GM18507 (cell line): ENCODE measurements at places on chromosomes 16 and 17.

DNA sequence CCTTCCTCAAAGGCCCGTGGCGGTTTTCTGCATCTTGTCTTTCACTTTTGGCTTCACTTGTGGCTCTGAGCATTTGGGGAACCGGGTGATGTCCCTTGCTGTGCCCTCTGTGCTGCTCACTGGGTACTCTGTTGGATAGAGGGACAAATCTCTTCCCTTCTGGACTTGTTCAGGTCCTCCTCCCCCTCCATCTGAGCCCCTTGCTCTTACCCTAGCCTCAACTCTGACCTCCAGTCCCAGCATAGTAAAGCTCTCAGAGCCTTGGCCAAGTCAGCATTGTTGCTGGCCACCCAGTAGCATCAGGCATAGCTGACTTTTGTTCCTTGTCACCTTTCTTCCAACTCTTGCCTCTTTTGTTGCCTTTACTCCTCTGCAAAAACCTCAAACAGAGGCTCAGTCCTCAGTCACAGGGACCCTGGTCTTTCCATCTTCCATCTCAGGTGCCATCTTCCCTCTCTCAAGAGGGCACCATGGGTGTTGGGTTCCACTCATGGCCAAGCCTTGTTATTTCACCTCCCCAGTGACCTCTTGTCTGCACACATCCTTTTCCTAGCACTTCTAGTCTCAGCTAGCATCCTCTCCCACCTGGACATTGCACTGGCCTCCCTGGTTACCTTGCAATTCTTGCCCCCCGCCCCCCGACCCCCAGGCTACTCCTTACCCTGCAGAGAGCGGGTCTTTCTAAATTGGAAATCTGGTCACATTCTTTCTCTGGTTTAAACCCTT, 393 bp upstream of the PSMB10 start:
- peak; percentile 79 for DNase-seq

- DNase-seq = no peak
These were observed 441.0 kb upstream of the SALL1 start for GRCh38 chr16:51592001-51592501.

- DNase-seq = no peak
These were observed 4.7 kb upstream of the IL17C start for GRCh38 chr16:88633684-88634140.

GRCh38 chr16:20865420-20866131, 34.6 kb downstream of the DCUN1D3 start:
- no peak for DNase-seq

DNA sequence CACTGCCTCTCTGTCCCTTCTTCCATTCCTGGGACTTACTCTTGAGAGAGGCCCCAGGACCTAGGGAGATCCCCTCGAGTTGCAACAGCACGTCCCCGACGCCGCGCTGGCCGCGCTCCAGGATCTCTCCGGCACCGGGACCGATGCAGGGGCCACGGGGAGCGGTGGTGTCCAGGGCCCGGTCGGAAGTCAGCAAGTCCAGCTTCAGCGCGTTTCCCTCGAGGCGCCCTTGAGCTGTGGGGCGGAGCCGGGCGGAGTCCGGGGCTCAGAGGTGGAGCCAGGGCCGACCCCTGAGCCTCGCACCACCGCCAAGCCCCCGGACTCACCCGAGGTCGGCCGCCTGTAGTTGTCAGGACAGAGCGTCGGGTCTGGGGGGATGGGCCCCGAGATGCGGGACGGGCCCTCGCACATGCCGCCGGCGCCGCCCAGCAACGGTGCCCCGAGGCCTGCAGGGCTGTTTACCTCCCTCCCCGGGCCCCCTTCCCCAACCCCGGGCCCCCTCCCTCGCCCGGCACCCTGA, 458 bp downstream of the ENKD1 start:
- DNase-seq = no peak

DNA sequence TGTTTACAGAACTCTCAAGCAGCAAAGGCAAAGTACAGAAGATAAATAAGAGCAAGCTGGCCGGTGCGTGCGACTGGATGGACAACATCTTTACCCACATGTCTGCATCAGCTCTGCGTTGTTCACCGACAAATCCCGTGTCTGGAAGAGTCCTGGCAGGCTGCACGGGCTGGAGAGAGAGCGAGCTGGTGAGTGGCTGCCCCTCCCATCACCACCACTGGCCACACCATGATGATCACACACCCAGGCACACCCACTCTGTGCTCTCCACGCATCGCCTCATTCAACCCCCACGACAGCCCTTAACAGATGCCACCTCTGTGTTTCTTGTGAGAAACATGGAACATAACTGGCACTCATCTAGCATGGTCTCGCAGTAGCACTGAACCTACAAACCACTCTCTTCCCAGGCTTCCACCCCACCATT, 59.2 kb downstream of the ANKRD11 start:
- no peak for DNase-seq

- no peak for DNase-seq
These were observed 13.9 kb downstream of the CD300A start for GRCh38 chr17:74480290-74480689.

- no peak for DNase-seq
These were observed 16.9 kb upstream of the TRAP1 start for GRCh38 chr16:3734084-3734757.

DNA sequence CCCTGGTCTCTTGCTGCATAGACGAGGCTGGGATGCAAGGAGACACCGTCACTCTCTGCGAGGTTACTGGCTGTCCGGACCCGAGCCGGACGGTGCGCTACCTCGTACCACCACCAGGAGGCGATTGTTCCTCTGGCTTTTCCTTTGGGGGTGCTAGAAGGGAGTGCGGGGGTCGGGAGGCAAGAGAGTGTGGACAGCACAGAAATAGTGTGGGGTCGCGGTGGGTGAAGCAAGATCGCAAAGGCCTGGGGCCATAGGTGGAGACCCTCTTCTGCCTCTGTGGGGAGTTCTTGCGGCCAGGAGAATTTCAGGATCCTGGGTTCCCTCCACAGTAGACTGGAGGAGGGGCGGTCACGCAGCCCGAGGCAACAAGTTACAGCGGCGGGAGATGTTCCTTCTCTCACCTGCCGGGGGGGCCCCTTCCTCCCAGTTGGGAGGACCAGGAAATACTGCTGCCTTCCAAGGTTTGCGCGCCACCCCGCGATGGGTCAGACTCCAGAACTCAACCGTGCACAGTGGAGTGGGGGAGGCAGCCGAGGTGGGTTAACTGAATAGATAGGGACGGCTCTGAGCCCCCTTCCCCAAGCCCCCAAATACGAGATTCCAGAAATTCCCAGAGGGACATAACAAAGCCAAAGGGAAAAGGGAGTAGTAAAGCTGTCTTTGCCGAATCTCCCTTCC, 6.9 kb downstream of the PHOSPHO1 start:
- no peak for DNase-seq

GRCh38 chr16:85127379-85127723, 15.1 kb upstream of the CIBAR2 start:
- DNase-seq = no peak

DNA sequence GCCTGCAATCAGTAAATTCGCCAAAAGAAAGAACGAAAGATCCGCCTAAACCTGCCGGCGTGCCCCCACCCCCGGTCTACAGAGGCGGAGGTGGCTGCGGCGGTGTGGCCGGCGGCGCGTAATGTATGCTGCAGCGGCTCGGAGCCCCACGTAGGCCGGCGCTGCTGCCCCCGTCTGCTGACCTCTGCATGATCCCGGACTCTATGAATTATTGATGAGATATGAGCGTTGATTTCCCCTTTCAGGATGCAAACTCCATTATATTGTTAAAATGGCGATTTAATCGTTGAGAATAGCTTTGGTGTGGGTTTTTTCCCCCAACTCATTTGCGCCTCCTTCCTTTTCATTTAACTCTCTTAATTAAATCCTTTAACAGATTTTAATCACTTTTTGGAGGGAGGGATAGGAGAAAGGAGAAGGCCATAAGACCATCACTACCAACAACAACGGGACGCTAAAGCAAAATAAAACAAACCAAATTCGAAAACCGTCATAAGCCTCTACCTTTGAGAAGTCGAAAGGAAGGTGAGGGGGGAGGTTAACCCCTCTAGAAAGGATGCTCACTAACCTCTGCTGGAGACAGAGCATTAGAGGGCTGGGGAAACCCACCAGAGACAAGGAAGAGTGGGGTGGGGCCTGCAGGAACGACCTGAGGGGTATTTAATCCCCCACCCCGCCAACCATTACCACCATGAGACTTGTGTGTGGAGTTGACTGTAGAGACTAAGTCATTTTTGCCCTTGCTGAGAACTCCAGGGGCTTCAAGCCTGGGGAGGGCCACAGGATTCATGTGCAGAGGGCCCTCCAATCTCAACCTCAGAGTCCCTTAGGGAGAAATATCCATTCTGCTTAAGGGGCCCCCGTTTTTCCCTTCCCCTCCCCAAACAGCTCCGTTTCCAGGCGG, 3.4 kb downstream of the HOXB3 start:
- DNase-seq = no peak

DNA sequence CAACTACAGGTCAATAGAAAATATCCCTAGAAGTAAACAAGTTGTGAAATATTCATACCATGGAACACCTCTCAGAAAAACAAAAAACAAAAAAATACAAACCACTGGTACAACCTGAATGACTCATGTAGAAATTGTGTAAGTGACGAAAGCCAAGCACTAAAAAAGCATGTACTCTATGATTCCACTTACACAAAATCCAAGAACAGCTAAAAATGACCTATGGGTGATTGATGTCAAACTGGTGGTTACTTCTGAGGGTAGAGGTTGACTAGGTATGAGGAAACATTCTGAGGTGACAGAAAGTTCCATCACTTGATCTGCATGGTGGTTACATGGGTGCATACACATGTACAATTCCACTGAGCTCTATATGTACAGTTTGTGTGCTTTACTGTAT, 31.1 kb downstream of the DHRS7C start:
- no peak for DNase-seq

- no peak for DNase-seq
These were observed at the start of gene TMEM98 for GRCh38 chr17:32927724-32928585. TMEM98 (plus strand) TSS chr17:32928153; CDS start chr17:32931529, 3,376 bp downstream.

- no peak for DNase-seq
These were observed 2046.8 kb downstream of the TP53TG3F start for GRCh38 chr16:35506018-35506897.

DNA sequence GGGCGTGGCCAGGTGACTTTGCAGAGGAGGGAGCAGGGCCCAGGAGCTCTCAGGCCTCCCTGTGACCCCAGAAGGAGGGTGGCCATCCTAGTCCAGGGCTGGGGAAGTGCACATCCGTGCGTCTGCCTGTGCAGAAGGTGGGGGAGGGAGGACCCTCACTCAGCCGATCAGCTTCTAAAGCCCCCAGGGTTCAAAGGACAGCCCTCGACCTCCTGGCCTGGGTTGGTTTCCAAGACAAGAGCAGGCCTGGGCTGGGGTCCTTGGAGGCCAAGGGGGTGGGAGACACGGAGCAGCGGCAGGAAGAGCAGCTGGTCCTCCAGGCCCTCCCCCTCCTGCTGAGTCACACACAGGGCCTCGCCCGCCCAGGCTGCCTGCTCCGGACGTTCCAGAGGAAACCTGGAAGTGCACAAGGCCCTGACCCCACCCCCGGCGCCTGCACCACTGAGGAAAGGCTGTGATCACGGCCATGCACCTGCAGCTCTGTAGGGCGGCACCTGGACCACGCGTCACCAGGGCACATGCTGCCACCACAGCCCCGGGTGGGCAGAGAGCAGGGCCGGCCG, 67.1 kb upstream of the ZNF469 start:
- no peak for DNase-seq

GRCh38 chr17:80647746-80648145, 103.1 kb downstream of the RPTOR start:
- no peak for DNase-seq

GRCh38 chr17:59627770-59628171, 8.1 kb downstream of the CLTC start:
- no peak for DNase-seq

DNA sequence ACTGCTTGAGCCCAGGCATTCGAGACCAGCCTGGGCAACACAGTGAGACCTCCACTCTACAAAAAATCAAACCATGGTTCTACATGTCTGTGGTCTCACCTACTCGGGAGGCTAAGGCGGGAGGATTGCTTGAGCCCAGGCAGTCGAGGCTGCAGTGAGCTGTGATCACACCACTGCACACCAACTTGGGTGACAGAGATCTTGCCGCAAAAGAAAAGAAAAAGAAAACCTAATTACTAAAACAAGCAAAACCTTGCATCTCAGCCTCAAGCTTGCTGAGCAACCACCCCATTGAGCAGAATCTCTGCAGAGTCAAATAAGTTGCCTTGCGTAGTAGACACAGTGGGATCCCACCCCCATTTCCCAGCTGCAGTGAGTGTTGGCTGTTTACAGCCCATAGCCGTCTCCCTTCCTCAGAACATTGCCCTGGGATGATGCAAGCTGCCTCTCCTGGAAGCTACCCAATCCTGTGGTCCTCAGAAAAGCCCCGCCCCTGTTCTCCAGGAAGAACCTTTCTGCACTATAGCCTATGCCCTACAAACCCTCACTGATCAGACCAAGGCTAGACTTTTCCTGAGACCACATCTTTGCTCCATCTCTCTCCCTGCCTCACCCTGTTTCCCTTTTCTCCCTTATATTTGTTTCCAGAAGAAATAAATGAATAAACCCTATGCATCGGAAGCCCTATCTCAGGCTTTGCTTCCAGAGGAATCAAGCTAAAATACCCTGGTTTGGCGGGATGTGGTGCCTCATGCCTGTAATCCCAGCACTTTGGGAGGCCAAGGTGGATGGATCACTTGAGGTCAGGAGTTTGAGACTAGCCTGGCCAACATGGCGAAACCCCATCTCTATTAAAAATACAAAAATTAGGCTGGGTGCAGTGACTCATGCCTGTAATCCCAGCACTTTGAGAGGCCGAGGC, 16.7 kb upstream of the ERN2 start:
- DNase-seq = no peak

- DNase-seq = no peak
These were observed 144.0 kb upstream of the IRX3 start for GRCh38 chr16:54430491-54431030.

DNA sequence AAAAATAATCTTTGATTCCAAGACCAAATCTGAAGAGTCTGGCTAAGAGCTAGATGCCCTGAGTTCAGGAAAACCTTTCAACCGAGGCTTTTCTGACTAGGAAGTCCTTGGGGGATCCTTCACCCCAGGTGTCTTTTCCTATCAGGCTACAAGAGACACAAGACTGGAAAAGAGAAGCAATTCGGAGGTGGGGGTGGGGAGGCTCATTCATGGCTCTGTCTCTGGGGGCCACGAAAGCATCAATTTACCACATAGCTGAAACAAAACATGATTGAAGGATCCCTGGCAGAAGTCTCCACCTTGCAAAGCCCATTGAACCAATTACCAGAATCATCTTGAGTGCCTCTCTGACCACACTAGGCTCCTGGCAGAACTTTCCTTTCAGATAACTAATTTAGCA, 239.8 kb upstream of the SALL1 start:
- no peak for DNase-seq

DNA sequence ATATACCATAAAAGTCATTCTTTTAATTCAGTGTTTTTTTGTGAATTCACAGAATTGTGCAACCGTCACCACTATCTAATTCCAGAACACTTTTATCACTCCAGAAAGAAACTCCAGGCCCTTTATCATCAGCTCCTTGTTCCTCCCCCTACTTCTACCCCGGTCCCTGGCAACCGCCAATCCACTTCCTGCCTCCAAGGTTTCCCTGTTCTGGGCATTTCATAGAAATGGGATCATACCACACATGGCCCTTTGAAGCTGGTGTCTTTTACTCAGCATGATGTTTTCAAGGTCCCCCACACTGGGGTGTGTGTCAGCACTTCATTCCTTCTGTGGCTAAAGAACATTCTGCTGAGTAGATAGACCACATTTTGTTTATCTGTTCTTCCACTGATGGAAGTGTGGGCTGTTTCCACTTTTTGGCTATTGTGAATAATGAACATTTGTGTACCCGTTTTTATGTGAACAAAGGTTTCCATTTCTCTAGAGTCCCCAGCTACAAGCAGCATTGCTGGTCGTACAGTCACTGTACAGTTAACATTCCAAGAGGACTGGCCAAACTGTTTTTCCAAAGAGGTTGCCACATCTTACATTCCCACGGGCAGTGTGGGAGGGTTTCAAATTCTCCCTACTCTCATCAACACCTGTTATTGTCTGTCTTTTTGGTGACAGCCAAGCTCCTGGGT, 75.8 kb upstream of the ZNF469 start:
- no peak for DNase-seq
